T1000 (cell line): ENCODE measurements at places on chromosomes 3 and 15.
A peak's percentile ranks its signal among the peaks of the same experiment; 100 is the strongest.

- no peak for DNase-seq
These were observed 204.5 kb downstream of the AKAP13 start for GRCh38 chr15:85584872-85585271.

DNA sequence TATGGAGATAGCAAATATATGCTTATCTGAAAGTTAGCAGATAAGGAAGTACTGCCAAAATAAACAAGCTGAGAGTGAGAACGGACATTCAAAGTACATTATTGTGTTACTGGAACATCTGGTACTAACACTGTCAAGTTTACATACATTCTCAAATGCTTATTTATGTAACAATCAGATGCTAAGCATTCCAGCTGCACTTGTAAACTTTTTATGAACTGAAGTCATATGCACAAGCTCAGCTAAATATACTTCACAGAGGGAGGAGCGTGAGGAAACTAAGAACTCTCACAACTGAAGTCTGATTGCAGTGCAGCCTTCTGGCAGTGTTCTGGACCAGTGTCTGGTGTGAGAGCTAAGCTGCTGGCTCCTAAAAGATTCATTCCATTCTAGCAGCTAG, 223.7 kb upstream of the NANOGP8 start:
- no peak for DNase-seq

DNA sequence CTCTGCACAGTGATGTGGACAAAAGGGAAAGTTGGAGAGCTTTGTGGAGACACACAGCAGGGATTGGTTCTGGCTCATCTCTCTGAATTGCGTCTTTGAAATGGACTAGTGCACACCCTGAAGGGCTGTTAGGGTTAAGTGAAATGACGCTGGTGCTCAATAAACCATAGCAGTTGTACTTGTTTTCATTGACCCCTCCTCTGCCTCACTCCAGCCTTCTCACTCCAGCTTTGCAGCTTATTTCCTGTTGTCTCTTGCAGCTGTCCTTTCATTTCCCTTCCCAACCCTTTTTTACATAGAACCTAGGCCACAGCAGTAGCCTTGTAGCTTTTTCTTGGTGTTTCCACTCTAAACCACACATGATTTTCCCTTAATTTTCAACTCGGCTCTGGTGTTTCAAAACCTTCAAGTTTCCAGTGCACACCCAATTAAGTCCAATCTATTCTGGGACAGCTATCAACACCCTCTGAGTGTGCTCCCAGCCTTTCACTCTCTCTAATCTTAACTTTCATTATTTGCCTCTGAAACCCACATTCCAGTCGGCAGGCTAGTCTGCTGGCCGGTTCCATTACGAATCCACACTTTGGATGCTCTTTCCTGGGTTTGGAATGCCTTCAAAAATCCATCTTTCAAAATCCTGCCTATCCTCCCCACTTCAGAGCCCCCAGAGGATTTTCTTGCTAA, 6.4 kb downstream of the C3orf52 start:
- DNase-seq: no peak

DNA sequence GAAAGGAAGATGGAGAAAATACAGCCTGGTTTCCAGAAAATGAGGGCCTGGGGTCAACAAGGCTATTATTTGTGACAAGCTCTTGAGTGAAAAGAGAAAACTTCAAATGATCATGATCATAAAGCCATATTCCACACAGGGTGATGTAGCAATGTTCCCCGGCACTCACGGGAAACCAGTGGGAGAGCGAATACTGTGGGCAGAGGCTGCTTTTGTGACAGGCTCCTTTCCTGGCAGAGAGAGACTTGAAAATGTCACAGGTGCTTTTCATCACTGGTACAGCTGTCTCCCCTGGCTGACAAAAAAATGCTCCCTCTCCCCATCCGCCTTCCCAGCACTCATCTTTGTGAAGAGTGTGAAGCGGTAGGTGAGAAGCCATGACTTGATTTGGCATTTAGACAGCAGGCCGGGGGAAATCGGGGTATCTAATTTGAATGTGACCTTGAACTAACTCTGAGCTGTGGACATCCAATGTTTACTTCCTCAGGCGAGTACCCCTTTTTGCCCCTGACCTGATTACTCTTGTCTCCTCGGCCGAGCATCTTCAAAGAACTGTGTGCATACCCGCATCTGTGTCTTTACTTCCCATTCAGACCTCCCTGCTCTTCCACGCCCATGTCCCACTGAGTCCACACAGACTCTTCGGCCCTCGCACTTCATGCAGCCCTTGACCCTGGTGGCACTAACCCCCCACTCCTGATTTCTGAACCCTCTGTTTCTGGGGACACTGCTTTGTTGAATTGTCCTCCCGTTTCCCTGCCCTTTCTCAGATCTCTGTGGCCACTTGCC, 23.2 kb downstream of the CA12 start:
- DNase-seq: no peak

DNA sequence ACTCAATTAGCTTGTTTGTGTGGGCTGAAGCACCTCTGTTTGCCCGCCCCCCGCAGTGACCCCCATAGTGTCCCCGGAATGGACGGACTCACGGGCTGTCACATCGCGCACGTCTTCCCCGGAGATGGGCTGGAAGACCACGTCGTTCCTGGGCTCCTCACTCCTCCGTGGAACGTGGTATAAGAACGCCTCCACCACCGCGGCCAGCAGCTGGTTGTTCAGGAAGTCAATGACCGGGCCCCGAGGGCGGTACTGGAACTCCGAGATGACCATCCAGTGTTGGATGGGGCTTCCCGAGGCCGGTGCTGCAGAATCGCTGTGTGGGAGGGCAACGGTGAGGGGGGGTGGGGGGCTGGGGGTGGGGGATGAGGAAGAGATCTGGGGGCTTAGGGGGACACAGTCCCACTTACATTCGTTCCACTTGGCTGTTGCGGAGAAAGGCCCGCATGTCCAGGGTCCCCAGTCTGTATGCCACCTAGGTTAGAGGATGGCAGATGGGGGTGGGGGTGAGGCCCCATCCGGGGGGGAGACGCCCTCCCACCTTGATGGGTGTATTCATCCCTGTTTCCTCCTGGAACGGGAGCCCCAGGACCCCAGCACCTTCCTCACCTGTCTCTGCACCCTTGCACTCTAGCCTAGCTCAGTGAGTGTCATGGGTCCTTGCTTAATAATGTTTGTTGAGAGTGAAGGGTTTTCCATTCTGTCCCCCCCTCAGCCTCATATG, 30.2 kb downstream of the MUC20 start:
- DNase-seq: no peak

GRCh38 chr3:168134931-168135330, 39.2 kb upstream of the GOLIM4 start:
- DNase-seq: no peak

GRCh38 chr3:144942093-144942837, 970.6 kb downstream of the DIPK2A start:
- no peak for DNase-seq

DNA sequence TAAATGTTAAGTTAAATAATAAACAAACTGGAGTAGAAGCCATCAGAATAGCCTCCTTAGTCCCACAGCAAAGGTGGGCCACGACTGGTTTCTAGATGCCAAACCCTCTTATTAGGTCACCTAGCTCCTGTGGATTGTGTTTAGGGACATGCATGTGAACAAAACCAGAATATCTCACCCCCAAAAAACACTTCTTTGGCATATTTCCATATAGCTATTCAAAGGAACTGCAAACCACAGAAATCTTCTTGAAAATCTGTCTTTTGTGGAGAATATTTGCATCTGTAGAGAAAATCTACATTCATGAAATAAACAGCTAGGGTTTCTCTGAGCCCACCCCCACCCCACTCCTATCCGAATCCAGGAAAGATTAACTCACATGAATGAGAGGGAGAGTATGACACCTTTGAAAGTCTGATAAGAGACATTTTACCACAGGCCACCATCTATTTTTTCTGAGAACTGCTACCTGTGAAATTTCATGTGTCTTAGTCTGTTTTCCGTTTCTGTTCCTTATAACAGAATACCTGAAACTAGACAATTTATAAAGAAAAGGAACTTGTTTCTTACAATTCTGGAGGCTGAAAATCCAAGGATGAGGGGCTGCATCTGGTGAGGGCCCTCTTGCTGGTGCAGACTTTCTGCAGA, 159.4 kb downstream of the NEK10 start:
- no peak for DNase-seq

DNA sequence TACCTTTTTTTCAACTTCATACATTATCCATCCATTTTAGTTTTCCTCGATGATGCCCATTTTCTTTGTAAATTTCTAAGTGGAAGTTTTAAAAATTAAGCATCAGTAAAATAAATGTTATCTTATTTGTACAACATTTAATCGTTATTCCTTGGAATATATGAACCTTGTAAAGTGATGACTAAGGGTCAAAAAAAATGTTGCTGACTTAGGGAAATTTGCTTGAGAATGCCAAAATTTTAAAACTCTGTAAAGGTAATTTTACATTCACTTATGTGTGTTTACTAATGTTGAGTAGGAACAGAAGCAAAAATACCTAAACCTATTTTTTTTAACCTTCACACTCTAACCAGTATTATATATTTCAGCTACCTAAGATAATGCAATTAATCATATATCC, 917.1 kb downstream of the VGLL3 start:
- no peak for DNase-seq

- peak; percentile 53 for DNase-seq
These were observed 365.5 kb downstream of the SHQ1 start for GRCh38 chr3:72482589-72483321.

- DNase-seq: no peak
These were observed at the start of gene GADL1 for GRCh38 chr3:30894521-30895251. TSS of gene GADL1 (minus strand) at chr3:30894661. CDS start at chr3:30894614, 47 bp downstream.

GRCh38 chr3:114542359-114542758, 248.5 kb downstream of the TIGIT start:
- DNase-seq: no peak

GRCh38 chr15:79051941-79052731, 38.4 kb downstream of the RASGRF1 start:
- DNase-seq: no peak

- no peak for DNase-seq
These were observed 163.1 kb downstream of the FMN1 start for GRCh38 chr15:33031324-33031821.

DNA sequence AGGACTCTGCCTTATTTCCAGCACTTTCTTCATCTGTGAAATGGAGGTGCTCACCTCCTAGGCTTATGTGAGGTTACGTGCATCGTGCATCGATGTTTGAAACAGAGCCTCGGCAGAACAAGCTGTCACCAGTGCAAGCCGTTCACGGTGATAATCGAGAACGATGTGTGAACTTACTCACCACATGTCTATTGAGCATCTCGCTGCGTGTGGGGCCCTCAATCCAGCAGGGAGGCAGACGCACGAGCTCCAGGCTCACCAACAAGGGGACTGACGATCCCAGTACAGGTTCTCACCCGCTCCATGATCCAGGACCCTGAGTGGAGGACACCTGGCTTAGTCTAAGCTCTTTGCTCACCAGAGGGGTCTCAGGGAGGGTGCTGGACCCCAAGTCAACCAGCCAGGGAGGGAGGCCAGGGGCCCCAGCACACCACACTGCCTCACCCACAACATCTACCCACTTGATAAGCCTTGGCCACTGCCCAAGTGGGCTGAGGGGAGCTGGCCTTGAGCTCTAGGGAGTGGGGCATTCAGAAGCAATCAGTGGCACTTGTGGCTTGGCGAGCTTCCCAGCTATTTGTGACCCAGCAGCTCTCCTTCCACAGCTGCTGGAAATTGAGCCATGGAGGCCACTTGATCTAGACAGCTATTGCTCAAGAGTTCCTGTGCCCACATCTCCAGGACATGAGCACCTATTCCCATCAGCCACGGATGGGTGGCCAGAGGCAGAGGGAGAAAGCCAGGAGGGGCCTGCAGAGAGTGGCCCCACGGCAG, 34.4 kb upstream of the SLC6A1 start:
- no peak for DNase-seq

DNA sequence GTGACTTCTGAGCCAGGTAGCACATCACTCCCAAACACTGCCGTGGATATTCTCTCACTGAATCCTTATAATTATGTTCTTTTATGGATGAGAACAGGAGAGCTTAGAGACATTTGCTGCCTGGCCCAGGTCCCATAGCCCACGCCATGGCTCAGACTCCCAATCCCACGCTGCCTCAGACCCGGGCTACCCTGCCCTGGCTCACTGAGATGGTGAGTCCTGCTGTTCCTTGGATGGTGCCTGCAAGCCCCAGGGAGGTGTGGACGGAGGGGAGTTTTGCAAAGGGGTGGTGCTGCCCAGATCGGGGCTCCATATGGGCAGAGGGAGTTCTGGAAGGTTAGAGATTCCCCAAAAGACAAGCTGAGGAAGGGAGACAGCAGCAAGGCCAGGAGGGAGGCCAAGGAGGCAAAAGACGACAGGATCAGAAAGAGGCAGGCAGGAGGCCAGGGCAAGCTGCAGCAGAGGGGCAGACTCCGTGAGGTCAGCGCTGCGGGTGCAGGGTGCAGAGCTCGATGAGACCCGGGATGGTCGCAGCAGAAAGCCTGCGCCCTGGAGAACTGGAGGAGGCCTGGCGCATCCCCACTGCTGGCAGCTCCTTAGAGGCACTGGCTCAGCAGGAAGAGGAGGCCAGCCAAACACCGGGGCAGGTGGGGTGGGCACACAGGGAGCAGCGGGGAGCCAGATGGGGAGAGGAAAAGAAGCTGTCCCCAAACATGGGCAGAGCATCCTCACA, 95.7 kb upstream of the ALDH1A3 start:
- no peak for DNase-seq

- DNase-seq: no peak
These were observed 95.8 kb upstream of the TGFBR2 start for GRCh38 chr3:30510596-30510995.

DNA sequence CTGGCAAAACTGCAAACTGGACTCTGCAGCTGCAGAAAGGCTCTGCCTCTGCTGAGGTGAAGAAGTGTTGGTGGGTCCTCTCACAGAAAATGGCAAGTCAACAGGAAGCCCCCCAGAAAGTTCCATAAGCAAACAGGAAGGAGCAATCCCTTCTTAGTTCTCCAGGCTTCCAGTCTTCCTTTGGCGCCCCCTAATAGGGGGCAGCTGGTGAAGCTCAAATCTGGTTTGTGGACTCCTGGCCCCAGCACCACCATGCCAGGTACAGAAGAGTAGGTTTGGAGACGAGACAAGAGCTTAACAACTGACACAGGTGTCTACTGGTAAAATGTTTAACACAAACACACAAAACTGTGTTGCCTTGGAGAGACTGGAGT, 35.5 kb downstream of the LEO1 start:
- no peak for DNase-seq

- DNase-seq: no peak
These were observed 25.9 kb downstream of the FOXL2NB start for GRCh38 chr3:138972941-138973340.

DNA sequence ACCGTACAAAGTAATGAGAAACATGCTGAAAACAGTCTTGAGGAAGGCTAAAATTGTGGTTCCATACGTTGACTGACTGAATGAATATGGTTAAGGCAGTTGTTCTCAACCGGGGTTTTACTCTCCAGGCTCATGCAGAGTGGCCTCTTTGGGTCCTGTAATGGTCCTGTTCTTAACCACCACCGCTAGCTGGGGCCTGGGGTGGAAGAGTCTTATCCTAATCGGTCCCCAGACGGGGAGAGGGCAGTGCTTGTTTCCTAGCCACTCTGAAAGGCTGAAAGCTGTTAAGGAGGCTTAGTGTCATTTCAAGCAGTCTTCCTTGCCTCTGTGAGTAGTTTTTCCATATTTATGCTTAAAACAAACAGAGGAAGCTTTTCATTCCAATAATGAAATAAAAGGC, 32.0 kb downstream of the SELENOT start:
- no peak for DNase-seq
